ENCODE measurements at places on chromosomes 6 and 20. TPM values are rescaled to one million over a fixed set of nuclear protein-coding genes. Genes with fewer than 3 reads are reported as not detected.

The GMPR gene
- 1.6 TPM for polyA plus RNA-seq

The MYBL2 gene
- polyA plus RNA-seq, result not detected

The BLTP3A gene
- polyA plus RNA-seq, result 10.2 TPM

The TNF gene
- not detected for polyA plus RNA-seq

The VSX1 gene
- polyA plus RNA-seq, result not detected

The RAB23 gene
- 11.7 TPM for polyA plus RNA-seq

The F13A1 gene
- polyA plus RNA-seq, result not detected

The SLC35D3 gene
- polyA plus RNA-seq, result not detected

The TRIM10 gene
- polyA plus RNA-seq, result not detected

The TMEM217 gene
- polyA plus RNA-seq, result not detected

The SEL1L2 gene
- not detected for polyA plus RNA-seq

The ANKRD66 gene
- polyA plus RNA-seq, result not detected

The MGME1 gene
- 4.4 TPM for polyA plus RNA-seq

The HTR1E gene
- 0.22 TPM for polyA plus RNA-seq

The WFDC5 gene
- polyA plus RNA-seq, result not detected

The LY6G6D gene
- polyA plus RNA-seq, result not detected

The PLTP gene
- 7.0 TPM for polyA plus RNA-seq

The SDC4 gene
- polyA plus RNA-seq, result not detected

The ANGPT4 gene
- not detected for polyA plus RNA-seq

The PAK5 gene
- 47.0 TPM for polyA plus RNA-seq

The TNFRSF6B gene
- polyA plus RNA-seq, result not detected

The KCNG1 gene
- polyA plus RNA-seq, result 2.1 TPM

The CMTR1 gene
- 65.0 TPM for polyA plus RNA-seq

The BHLHE23 gene
- polyA plus RNA-seq, result not detected

The FAM83B gene
- polyA plus RNA-seq, result not detected

The ABHD16B gene
- not detected for polyA plus RNA-seq

The BEND6 gene
- polyA plus RNA-seq, result 8.6 TPM

The MYLK2 gene
- 0.22 TPM for polyA plus RNA-seq

The EPPIN gene
- not detected for polyA plus RNA-seq

The GPLD1 gene
- polyA plus RNA-seq, result 14.3 TPM

The TMX4 gene
- polyA plus RNA-seq, result 37.7 TPM

The KHDC1L gene
- polyA plus RNA-seq, result not detected

The RSPH4A gene
- 11.0 TPM for polyA plus RNA-seq

The FAM209A gene
- polyA plus RNA-seq, result not detected

The NQO2 gene
- 33.2 TPM for polyA plus RNA-seq

The ACSS1 gene
- 0.14 TPM for polyA plus RNA-seq

The PKHD1 gene
- polyA plus RNA-seq, result not detected

The THEMIS gene
- polyA plus RNA-seq, result 0.22 TPM

The AKAP7 gene
- polyA plus RNA-seq, result 3.4 TPM

The BMP7 gene
- 3.6 TPM for polyA plus RNA-seq

All from neural cell (in vitro differentiated cells).